Ammon's horn (tissue), 1 donor: ENCODE measurements at places on chromosomes 4 and X.

- no peak for DNase-seq
Observed at GRCh38 chr4:184402740-184403383, 71.5 kb downstream of the IRF2 start.

- no peak for DNase-seq
Observed at GRCh38 chr4:183081116-183081469, 18.0 kb upstream of the WWC2 start.

GRCh38 chr4:39453738-39454137 lies 5.0 kb downstream of the RPL9 start:
- DNase-seq, result no peak

GRCh38 chrX:44945736-44946135 lies 72.7 kb downstream of the KDM6A start:
- no peak for DNase-seq

DNA sequence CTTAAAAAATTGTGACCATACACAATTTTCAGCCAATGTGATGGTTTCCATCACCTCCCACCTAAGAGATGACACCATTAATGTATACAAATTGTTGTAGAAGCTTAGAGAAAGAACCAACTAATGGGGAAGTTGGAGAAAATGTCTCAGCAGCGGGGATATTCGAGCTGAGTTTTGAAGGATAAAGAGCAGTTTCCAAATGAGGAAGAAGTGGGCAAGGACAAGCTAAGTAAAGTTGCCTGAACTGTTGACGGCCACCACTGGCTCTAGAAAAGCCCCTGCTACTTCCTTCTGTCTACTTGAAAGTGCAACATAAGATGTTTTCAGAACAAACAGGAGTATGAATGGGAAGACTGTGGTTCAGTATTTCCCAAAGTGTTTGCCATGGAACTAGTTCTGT lies 92.0 kb downstream of the CHRNA9 start:
- DNase-seq, result peak; percentile 59
